Activated T-helper 17 cell treated with anti-CD3 and anti-CD28 coated beads, Interleukin-2, amount 50 U/mL, for 72 hours (primary cell): ENCODE measurements at places on chromosomes 4 and X.
A peak's percentile ranks its signal among the peaks of the same experiment; 100 is the strongest.

- ATAC-seq: no peak
Observed at GRCh38 chr4:119081542-119081859, 54.1 kb upstream of the MYOZ2 start.

DNA sequence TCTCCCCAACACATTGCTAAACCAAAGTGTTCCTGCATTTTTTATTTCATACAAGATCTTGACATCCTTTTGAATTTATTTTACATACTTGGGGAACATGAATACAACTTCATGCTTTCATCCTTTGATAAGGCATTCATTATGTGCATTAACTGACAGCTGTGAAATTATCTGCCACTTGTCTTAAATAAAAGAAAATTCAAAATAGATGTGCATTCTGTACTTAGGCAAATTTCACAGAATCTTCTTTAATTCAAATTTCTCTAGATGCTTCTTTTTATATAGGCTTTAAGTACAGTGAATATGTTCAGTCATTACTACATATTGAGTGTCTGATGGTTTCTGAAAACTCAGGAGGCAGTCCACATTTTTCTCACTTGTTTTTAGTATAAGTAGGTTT is 518.1 kb downstream of the EPHA5 start:
- ATAC-seq: no peak

- no peak for ATAC-seq
Observed at GRCh38 chrX:51824061-51824460, 69.4 kb upstream of the MAGED1 start.

DNA sequence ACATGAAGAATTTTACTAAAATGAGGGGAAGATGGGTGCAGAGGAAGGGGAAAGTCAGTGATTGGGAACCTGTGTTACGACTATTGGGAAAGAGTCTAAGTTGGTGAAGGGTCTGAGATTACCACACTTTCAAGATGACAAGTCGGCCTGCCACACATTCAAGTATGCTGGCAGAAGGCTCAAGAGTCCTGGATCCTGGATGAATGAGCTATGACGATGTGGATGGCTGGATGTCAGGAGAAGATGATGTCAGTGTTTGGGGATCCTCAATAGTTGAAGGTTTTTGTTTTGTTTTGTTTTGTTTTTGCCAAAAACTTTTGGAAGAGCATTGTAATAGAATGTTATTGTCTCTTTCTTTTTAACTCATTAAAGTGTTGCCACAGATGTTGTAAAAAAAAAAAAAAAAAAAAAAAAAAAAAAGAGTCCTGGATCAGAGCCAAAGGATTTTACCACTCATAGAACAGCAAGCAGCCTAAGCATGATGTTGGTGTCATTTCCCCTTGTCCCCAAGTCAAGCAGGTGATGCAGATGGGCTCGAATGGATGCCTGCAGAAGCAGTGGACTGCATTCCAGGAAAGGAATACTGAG is 120.6 kb downstream of the REELD1 start:
- ATAC-seq: no peak

DNA sequence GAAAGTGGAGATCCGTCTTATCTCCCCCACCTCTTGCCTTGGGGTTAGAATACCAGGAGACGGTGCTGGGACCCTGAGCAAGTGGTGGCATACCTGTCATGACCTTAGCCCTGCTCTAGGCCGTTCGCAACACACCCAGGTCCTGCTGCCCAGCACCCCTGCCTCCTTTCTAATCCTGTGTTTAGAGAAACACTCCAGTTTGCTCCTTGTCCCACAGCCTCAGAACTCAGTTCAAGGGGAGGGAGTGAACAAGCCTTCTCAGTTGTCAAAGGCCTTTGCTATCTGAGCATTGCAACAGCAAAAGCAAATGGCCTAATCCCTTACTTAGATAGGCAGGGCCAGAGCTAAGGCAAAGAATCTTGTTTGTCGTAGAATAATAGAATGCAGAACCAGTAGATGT is 67.9 kb downstream of the CHRNA9 start:
- ATAC-seq: no peak

GRCh38 chr4:98688411-98689290 is 30.2 kb upstream of the TSPAN5 start:
- peak; percentile 95 for ATAC-seq

- ATAC-seq: no peak
Observed at GRCh38 chrX:86237482-86237881, 89.2 kb downstream of the DACH2 start.

DNA sequence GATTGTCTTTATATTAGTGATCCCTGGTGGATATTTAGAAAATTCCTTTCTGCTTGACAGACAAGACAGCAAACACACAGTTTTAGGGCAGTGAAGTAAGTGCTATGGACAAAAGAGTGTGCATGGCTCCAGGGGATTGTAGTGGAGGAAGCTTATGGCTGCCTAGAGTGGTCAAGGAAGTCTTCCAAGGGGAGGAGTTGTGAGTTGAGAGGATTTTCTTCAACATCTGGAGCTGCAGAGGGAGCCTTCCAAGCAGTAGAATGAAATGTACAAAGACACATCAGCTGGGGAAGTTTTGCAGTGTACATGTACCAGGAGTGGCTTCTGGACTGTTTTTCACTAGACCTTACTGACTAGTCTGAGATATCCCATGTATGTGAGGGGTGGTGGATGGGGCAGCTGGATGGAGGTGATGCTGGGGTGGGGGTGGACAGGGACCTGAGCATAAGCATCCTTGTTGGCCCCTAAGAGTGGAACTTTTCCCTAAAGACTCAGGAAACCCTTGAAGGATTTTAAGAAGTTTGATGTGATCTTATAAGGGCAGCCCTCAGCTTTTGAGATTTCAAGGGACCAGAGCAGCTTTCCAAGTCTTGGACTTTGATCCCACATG is 160.5 kb upstream of the TAPT1 start:
- no peak for ATAC-seq

DNA sequence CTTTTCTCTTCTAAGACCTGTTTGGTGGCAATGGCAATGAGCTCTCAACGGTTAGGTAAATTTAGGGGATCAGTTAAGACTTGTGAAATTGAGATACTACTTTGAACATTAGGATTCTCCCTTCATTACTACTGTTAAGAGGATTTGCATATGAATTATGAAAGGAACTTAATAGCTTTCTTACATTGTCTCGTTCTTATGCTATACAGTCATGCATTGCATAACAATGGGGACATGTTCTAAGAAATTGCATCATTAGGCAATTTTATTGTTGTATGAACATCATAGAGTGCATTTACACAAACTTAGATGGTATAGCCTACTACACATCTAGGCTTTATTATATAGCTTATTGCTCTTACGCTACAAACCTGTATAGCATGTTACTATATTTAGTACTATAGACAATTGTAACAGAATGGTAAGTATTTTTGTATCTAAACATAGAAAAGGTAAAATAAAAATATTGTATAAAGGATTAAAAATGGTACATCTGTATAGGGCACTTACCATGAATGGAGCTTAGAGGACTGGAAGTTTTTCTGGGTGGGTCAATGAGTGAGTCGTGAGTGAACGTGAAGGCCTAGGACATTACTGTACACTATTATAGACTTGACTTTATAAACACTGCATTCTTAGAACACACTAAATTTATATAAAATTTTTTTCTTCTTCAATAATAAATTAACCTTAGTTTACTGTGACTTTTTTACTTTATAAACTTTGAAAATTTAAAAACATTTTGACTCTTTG is 62.5 kb downstream of the PAQR3 start:
- ATAC-seq: no peak

DNA sequence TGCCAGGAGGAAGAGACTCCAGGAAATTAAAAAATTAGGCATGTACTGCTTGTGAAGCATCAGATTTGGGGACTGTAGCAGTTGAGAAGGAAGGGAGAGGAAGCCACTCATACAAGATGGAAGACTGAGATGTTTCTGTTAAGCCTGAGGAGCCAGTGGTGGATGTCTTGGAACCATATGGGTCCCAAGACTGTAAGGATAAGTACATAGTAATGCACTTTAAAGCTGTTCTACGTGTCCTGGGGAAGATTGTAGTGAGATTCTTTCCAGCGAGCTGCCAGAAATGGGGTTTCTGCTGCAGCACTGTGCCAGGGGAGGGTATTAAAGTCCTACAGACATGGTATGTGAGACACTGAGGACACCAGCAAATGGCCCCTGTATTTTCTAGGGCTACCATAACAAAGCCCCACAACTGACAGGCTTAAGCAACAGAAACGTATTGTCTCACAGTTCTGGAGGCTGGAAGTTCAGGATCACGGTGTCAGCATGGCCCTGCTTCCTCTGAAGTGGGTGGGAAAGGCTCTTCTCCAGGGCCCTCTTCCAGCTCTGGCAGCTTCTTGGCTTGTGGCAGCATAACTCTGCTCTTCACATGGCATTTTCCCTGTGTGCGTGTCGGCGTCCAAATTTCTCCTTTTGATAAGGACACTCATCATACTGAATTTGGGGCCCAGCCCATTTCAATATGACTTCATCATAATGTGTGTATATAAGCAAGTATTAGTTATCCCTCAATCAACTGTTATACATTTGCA is 304.4 kb downstream of the EVC2 start:
- ATAC-seq: no peak

- no peak for ATAC-seq
Observed at GRCh38 chrX:137212078-137212632, 178.4 kb upstream of the GPR101 start.

- peak; percentile 76 for ATAC-seq
Observed at GRCh38 chrX:71106427-71106826, at the start of gene CXorf65. CXorf65 (minus strand) TSS chrX:71106740; CDS start chrX:71106556, 184 bp downstream.

DNA sequence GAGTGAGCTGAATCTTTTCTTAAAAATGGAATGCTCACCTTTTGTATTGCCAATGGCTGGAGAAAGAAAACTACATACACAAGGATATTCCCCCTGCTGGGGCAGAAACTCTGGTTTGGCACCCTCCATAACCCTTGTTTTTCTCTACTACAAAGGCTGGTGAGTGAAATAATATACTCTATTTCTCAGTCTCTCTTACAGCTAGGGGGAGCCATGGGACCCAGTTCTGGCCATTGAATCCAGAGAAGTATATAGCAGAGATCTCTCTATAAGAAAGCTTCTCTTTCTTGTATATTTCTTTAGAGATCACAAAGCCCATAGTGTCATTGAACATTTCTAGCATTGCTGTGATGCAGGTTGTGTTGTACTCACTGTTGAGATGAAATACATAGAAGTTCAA is 49.8 kb downstream of the SMPX start:
- no peak for ATAC-seq

DNA sequence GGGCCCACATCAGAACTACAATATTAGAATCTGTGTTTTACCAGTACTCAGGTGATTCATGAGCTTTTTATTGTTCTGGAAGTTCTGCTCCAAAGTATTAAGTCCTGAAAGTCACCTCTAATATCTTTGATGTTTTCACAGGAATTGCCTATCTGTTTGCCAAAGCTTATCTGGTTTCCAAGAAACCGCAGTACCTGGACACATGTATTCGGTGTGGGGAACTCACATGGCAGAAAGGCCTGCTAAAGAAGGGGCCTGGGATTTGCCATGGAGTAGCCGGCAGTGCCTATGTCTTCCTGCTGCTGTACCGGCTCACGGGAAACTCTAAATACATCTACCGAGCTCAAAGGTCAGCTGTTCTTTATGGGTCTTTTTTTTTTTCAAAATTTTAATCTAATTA is 18.4 kb upstream of the XK start:
- ATAC-seq: no peak

DNA sequence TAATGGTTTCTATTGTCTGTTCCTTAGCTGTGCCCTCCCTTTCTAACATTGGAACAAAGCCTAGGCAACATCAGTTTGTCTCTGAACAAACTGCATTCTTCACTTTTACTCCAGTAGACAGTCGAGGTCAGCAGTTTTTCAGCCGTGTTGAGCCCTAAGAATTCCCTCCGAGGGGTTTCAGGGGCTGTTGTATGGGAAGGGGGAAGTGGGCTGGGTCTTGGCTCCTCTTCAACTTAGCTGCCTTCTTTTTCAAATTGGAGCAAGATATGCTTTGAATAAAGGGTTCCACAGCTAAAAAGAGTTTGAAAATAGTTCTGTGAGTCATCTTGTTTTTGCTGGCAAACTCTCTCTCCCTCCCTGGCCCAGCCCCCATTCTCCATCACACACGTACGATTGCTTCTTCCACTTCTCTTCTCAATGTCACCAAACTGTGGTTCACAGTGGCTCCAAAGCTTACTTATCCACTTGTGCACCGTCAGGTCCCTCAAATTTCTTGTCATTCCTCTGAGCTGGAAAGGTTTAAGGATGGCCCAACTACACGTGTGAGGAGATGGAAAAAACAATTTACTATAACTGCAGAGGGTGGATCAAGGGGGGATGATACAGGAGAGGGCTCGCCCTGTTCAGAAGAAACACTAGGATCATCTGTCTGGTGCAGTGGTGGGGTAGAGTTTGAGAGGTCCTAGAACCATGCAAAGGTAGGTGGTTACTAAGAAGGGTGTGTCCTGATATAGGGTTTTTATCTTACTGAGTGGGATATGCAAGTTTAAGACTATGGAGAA is 9.2 kb upstream of the MAML3 start:
- no peak for ATAC-seq

GRCh38 chr4:107640878-107641277 is 79.2 kb downstream of the PAPSS1 start:
- no peak for ATAC-seq

DNA sequence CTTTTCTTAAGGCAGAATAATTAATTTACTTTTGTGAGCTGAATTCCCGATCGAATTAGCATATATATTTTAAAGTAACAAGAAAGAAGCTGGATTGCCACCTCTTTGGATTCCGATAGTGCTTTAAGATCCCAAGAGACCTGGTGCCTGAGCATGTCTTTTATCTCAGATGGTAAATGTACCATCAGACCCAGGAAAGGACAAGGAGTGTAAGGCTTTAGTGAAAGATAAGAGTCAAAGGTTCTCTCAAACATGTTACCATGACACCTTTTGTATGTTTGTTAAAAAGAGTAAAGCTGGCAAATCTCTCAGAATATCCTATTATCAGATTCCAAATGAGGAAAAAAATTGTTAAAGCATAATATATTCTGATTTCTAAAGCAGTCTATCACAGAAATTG is 198.8 kb downstream of the PPP3CA start:
- ATAC-seq: no peak

- no peak for ATAC-seq
Observed at GRCh38 chr4:2287594-2287915, 25.6 kb upstream of the MXD4 start.

DNA sequence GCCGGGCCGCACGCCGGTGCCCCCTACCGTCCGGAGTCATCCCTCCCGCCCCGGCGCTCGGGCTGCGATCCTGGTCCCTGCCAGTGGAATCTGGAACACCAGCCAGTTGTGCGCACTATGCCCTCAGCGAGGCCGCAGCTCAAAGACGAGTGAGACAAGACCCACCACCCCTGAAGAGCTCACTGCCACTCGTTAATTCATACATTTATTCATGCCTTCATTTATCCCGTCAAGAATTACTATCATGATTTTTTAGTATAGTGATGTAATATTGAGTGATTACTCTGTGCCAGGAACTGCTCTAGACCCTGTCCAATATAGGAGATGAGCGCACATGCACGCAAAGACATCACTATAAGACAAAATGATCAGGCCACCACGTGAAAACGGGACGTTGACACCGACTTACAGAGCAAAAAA is 247 bp upstream of the PPA2 start:
- ATAC-seq: peak; percentile 0

- ATAC-seq: no peak
Observed at GRCh38 chrX:46782034-46782433, 23.1 kb upstream of the SLC9A7 start.

DNA sequence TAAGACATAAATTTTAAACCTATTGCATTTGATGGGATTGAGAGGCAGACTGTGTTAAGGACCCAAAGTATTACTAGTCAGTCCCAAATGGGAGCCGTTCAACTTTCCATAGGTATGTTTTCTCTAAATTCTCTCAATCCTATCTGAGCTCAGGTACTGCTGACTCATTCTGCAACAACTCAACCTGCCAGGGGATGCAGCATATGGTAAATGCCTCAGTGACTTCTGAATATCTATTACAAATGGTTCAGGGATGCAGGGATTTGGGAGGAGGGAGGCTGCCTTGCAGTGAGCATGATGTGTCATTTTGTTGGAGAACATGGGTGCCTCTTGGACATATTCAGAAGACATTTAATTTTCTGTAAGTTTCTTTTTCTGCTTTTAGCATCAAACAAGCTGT is 97.3 kb downstream of the HDAC8 start:
- no peak for ATAC-seq
